ENCODE measurements at places on chromosomes 13 and 19. TPM values are rescaled to one million over a fixed set of nuclear protein-coding genes. Genes with fewer than 3 reads are reported as not detected.

DNA sequence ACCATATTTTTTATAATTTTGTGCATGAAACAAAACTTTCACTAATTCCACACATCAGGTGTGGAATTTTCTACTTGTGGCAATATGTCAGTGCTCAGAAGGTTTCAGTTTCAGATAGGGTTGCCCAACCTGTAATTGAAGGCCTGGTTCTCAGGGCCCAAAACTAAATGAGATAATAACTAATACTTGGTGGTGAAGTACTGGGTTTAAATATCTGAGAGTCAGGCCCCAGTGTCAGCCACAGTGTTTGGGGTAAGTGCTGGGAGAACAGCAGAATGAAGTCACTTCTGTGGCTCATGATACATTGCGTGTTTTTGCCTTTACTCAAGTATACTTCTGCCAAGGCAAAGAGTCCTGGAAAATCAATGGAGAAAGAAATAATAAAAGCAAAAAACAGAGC, 5.6 kb downstream of the SAFB start:
- H3K27ac ChIP-seq: no peak overlapping the region
- H3K4me3 ChIP-seq: no peak overlapping the region
- H3K27me3 ChIP-seq: no peaks in the 10 kb centered on the region
- H3K36me3 ChIP-seq: no peaks in the 10 kb centered on the region

DNA sequence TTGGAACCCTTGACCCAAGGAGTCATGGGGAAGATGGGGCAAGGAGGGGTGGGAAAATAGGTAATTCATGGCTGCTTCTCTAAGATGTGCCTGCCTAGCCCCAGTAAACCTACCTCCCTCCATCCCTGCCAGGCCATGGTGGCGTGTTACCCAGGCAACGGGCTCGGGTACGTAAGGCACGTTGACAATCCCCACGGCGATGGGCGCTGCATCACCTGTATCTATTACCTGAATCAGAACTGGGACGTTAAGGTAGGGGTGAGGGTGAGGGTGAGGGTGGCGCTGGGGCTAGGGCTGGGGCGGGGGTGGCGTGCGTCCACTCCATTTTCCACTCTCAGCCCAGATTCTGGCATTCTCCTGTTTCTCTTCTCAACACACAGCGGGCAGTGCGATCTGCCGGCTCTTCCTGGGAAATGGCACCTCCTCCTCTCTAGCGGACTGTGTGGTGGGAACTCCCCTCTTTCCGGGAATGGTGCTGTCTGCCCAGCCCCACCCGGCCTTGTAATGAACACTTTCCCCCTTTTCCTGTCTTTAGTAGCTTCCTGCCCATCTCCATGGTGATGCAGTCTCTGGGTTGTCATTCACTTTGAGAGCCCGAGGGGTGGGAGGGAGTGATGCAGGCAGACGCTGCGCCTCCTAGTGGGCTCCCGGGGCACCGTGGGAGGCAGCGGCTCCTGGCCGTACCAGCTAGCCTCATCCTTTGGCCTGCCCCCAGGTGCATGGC, 7.6 kb downstream of the EGLN2 start:
- DNase-seq: peak; percentile 84
- no peaks in the 10 kb centered on the region for H3K27me3 ChIP-seq
- H3K36me3 ChIP-seq: no peaks in the 10 kb centered on the region
- H3K4me3 ChIP-seq: no peak overlapping the region

- no peak overlapping the region for H3K27ac ChIP-seq
- H3K27me3 ChIP-seq: no peaks in the 10 kb centered on the region
- no peak for DNase-seq
- H3K36me3 ChIP-seq: no peaks in the 10 kb centered on the region
Observed at GRCh38 chr13:78499802-78500201, 103.5 kb downstream of the POU4F1 start.

MATK gene
- 1.5 TPM for total RNA-seq

DNA sequence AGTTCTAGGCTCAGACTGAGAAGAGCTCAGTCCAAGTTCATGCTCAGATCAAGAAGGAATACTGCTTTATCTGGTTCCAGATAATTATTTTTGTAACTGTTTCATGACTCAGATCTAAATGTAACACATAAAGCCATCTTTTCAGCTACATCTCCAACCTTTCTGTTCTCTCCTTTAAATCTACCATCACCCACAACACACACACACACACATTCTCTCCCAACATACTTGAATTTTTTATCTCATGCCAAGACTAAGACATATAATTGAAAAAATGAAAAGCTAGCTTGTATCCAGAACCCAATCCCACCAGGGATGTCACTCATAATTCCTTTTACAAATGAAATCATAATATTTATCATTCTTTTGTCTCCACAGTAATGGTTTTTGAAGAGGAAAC, 7.6 kb downstream of the KATNAL1 start:
- no peaks in the 10 kb centered on the region for H3K27me3 ChIP-seq
- H3K4me3 ChIP-seq: no peak overlapping the region
- no peak for DNase-seq
- no peaks in the 10 kb centered on the region for H3K36me3 ChIP-seq

DNA sequence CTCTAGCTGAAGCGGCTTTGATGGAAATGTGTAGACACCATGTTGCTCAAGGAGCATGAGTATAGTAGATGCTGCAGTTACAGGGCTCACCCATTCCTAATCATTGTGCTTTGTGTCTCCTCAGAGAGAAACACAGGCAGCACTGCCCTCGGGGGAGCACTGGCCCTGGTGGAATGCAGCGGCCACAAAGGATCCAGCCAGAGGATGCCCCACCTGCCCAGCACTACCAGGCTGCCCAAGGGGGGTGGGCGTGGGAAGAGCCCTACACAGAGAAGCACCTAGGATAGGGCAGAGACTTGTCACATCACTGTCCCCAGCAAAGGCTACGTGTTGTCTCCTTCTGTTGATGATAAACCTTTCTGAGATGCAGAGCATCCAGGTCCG, 9.0 kb downstream of the TUBA3C start:
- H3K27ac ChIP-seq: no peak overlapping the region
- H3K36me3 ChIP-seq: no peaks in the 10 kb centered on the region
- no peaks in the 10 kb centered on the region for H3K27me3 ChIP-seq

OR7C1 gene
- not detected for total RNA-seq

GRCh38 chr19:5052515-5052914, 83.6 kb downstream of the KDM4B start:
- H3K27me3 ChIP-seq: no peaks in the 10 kb centered on the region

MYO1F gene
- total RNA-seq: 45.9 TPM

DNA sequence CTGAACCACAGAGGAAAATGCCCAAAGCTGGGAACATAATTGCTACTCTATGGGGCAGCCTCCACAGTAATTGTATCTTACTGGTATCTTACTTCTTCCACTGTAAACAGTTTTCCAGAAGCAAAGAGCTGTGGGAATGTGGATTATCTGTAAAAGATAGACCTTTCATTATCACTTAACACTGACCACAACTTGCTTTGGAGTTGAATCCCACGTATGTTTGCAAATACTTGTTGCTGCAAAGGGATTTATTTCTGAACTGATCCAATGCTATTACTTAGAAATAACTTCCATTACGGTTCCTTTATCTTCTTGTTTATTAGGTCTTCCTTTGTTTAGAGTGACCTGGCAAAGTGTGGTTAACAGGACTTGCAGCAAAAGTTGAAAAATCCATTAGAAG, 218.1 kb downstream of the KCTD12 start:
- H3K27me3 ChIP-seq: no peaks in the 10 kb centered on the region
- no peaks in the 10 kb centered on the region for H3K36me3 ChIP-seq
- DNase-seq: no peak
- no peak overlapping the region for H3K4me3 ChIP-seq

All from uterus (tissue), 4 donors.